Stimulated activated CD8-positive, alpha-beta memory T cell treated with anti-CD3 and anti-CD28 coated beads, Interleukin-4, amount 100 ng/mL, for 1 hour (primary cell): ENCODE measurements at places on chromosomes 7 and 10.

GRCh38 chr10:87552248-87552929, 47.7 kb downstream of the MINPP1 start:
- no peak for DNase-seq

DNA sequence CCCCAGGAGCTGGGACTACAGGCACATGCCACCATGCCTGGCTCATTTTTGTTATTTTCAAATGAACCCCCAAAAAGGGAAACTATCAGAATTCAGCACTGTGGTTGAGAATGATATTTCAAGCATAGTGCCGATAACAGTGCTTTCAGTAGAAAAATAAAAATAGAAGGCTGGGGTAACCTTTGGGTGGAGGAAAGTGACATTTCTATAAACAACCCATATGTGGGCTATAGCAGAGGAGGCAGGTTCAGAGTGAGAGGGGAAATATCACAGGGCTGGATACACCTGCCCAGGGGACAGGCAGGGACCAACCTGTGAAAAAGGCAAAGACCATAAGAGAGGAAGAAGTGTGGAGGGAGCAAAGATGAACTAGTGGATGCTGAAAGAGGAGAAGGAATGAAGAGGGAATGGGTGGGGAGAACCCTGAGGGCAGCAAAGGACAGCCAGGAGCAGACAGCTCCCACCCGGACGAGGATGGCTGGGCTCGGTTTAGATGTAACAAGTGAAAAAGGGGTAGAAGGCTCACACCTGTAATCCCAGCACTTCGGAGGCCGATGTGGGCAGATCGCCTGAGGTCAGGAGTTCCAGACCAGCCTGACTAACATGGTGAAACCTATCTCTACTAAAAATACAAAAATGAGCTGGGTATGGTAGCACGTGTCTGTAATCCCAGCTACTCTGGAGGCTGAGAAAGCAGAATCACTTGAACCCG, 56.5 kb downstream of the MAP3K8 start:
- DNase-seq: no peak

DNA sequence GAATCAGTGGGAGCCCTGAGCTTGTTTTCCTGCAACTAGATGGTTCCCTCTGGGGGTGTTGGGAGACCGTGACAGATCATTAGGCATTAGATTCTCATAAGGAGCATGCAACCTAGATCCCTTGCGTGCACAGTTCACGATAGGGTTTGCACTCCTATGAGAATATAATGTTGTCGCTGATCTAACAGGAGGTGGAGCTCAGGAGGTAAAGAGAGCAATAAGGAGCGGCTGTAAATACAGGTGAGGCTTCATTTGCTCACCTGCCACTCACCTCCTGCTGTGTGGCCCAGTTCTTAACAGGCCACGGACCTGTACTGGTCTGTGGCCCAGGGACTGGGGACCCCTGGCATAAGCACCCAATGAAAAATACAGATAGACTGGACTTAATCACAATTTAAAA, 10.7 kb downstream of the SLC26A3 start:
- no peak for DNase-seq

- no peak for DNase-seq
Measured at GRCh38 chr7:92485974-92486373, 8.2 kb upstream of the ERVW-1 start.

GRCh38 chr7:44213206-44213876, 12.6 kb downstream of the YKT6 start:
- DNase-seq: no peak

- DNase-seq: no peak
Measured at GRCh38 chr7:142185069-142185468, 72.8 kb downstream of the PRSS58 start.

GRCh38 chr10:82736305-82736704, 861.3 kb downstream of the NRG3 start:
- no peak for DNase-seq
